ENCODE measurements at places on chromosomes 16 and 17.

DNA sequence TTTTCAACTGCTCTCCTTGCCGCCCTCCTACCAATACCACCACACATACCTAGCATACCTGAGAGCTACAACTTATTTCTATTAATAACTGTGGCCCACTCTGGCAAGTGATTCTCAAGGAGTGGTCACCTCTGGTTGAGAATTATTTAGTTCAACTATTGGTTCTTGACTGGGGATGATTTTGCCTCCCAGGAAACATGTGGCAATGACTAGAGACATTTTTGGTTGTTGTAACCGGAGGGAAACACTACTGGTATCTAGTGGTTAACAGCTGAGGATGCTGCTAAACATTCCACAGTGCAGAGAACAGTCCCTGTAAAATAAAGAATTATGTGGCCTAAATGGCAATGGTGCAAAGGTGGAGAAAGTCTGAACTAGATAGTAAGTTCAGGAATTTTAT is 96.7 kb downstream of the TRIM37 start:
- DNase-seq = no peak

DNA sequence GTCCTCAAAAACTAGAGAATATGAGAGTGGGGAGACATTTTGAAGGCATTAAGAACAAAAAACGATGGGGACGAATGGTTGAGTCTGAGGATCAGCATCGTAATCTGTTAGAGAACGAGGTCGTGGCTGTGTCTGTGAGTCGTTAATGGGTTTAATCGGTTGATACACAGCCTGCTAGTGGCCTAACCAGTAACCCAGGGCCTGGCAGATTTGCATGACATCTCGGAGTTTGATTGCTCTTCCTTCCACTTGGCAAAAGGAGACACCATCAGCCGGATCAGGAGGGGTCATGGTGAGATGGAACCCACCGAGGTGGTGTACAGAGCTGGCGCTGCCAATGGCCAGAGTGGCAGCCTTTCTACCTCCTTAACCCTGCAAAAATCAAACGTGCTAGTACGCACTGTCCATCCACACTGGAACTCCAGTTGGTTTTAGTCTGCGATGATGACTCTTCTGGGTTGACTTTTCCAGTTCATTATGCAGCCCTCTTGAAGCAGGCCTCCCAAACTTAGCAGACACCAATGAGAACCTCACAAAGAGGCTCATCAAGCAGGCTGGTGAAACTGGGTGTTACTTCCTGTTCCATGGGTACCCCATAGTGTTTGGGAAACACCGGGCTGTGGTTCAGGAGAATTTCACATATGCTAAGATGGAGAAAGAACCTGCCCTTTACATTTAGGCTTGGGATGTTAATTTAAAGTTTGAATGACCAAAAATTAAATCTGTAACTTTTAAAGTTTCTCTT is 4.1 kb downstream of the HS3ST3B1 start:
- DNase-seq = no peak

GRCh38 chr17:58313815-58314705 is 14.5 kb downstream of the TSPOAP1 start:
- no peak for DNase-seq

DNA sequence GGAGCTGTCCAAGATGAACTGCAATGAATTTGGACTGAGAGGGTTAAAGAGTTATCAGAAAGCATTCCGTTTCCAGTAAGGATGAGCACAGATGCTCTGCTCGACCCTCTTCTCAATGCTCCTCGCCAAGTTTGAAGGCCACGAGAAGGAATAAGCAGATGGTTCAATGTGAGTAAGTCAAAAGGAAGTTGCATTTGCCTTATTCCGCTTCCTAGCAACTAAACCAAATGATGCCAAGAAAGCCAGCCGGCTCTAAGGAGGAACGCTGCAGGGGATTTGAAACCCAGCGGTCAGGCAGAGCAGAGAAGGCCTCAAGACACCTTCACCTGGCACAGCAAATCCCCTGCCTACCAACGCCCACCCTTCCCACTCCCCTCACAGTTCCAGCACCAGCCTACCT is 52.1 kb upstream of the CNEP1R1 start:
- DNase-seq = no peak

Measured in lung microvascular endothelial cell (primary cell).